ENCODE measurements at places on chromosomes 5 and 9.
A peak's percentile ranks its signal among the peaks of the same experiment; 100 is the strongest.

DNA sequence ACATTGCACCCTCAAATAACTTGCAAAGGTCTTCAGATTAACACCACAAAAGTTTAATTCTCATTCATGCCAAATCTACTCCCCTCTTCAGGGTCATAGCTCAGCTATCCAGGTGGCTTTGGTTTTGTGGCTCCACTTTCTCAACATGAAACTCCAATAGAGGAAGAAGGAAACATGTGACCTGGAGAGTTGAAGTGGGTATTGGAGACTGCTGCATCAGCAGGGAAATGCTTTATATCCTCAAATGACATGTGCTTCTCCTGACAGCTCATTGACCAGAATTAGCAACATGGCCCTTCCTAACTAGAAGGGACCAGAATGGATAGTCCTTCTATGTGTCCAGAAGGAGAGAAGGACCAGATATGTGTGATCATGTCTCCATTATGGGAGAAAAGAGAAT is 73.6 kb downstream of the TLR4 start:
- no peak for DNase-seq

DNA sequence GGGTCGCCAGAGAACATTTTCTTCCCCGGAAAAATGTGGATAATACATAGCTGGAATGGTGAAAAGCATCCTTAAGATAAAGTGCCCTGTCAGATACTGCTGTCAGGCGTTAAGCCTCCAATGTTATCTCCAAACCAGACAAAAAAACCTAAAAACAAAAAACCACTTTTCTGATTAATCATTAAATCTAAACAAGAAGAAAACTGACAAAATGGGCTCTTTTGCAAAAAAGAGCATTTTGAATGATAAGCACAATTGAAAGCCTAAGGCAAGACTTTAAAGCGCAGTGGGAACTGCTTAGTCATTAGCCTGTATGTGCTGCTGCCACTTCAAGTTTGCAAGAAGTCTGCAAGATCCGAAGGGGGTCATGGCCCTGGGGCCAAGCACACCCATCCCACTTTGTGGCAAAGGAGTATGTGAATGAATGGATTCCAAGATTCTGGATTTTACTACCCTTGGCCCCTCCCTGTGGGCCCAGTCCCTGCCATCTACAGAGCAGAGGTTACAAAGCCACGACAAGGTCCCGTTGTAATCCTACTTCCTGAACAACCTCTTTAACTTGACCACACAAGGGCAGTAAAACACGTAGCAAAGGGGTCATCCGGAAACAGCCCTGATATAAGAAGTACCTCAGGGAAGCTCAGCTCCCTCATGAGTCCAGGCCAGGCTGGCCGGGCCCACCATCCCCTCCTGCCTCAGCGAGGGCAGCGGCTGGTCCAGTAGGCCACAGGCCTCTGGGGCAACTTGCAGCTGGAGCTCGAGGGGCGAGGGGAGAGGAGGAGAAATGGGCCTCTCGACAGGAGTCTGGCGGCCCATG is 29.7 kb downstream of the SHB start:
- no peak for DNase-seq

GRCh38 chr9:137156567-137157375 is 13.1 kb downstream of the LRRC26 start:
- DNase-seq = peak; percentile 65

DNA sequence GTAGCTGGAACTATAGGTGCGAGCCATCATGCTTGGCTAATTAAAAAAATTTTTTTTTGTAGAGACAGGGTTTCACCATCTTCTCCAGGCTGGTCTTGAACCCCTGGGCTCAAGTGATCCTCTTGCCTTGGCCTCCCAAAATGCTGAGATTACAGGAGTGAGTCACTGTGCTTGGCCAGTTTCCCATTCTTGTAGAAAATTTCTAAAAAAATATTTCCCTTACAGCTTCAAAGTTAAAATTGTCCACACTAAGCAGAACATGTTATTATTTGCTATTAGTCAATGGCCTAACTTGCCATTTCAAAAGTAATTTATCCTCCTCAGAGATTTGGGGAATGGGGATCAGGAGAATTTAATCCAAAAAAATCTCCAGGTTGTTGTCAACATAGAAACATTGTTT is 40.1 kb downstream of the SLC38A9 start:
- DNase-seq = no peak

DNA sequence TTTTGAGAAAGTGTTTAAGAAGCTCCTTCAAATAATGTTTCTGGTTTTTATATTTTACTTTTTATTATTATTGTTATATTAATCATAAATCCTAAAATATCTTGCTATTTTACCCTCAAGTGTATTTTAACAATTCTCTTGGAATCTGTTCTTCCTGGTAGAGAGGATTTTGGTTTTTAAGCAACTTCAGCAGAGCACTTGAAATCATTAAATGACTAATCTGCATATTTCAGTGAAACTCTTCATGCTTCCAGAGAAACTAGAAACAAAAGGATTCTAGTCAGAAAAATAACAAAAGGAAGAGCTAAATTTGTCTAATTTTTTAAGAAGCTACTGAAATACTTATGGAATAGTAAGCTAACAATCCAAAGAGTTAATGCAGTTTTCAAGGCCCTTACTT is 1057.3 kb downstream of the TLE1 start:
- DNase-seq = no peak

DNA sequence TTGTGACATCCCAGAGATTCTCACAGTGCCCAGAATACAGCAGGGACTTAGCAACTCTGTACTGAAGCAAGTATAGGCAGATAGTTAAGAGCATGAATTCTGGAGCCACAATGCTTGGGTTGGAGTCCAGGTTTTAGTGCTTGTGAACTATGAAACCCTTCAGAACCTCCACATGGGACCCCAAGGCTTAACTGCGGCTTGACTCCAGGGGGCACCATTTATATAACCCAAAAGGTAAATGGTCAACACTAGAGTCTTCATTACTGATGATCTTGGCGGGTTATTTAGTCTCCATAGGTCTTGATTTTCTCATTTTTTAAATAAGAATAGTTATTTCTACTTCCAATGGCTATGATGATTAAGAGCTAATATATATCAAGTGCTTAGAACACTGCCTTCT is 390.3 kb downstream of the TAF11L14 start:
- DNase-seq = no peak

DNA sequence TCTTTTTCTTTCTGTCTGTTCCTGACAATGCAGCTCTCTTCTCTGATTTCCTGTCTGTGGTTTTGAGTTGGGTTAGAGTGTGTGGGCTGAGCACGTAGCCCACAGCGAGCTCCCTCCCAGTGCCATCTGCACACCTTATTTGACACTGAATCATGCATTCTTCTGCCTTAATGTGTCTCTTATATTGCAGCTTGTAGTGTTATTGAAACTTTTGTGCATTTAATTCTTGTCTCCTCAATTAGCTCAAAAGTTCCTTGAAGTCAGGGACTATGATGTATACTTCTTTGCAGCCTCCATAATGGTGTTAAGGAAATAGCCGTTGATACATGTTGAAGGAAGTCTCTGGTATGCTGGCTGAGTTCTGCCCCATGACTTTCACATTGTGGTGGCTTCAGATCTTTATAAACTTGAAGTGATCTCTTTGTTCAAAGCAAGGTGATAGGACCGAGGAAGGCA is 576.2 kb upstream of the CLINT1 start:
- DNase-seq = peak; percentile 46

DNA sequence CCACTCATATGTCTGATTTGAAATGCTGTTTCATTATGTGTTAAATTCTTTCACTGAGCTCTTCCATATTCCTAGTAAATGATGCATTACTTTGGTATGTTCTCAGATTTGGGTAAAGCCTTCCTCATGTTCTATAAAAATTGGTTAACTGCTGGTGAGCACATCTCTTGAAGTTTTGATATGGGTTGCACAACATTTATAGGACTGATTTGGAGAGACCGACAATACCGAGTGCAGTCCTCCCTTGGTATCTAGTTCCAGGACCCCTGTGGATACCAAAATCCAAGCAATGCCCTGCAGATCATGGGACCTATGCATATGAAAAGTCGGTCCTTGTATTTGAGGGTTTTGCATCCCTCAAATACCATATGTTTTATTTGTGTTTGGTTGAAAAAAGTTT is 37.8 kb downstream of the WDR36 start:
- no peak for DNase-seq

GRCh38 chr5:53243403-53243802 is 133.8 kb upstream of the MOCS2 start:
- no peak for DNase-seq

- DNase-seq = no peak
These were observed 424.0 kb downstream of the CDH18 start for GRCh38 chr5:19564036-19564435.

DNA sequence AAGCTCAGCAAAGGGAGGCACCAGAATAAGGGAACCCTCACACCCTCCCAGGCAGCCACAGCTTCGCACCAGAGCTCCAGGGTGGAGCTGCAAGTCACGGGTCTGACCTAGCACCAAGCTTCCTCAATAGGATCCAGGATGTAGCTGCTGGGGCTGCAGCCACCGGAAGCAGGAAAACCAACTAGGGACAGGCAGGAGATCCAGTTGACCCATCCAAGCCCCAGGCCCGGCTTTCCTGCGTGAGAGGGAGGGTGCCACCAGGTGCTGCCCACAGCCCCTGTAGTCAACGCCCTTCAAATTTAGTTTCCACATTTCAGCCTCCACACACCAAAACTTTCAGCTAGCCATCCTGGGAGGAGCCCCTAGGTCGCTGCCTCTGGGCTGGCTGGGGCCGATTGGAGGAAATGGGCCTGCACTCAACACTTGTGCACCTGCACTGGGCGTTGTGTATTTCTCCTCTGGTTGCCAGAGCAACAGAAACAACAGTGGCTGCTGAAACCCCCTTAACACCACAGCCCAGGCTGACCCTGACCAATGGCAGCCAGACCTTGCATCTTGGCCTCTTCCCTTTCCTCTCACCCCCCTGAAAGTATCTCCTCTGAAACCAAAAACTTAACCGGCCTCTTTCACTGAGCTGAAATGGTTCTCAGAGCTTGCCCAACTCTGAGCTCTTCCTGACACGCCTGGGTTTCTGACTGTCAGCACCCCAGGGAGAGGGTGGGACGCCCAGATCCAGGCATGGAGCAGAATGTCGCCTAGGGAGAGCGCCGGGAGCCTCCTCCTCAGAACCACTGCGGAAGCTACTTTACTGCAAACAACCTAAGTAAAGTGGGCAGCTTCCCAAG is 226.5 kb upstream of the MAP3K1 start:
- DNase-seq = peak; percentile 71

DNA sequence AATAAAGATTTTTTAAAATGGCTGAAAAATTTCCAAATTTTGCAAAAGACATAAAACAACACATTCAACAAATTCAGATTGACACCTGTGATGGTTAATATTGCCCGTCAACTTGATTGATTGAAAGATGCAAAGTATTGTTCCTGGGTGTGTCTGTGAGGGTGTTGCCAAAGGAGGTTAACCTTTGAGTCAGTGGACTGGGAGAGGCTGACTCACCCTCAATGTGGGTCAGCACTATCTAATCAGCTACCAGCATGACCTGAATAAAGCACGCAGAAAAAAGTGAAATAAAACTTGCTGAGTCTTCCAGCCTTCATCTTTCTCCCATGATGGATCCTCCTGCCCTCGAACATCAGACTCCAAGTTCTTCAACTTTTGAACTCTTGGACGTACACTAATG is 868.0 kb upstream of the CTNND2 start:
- no peak for DNase-seq

DNA sequence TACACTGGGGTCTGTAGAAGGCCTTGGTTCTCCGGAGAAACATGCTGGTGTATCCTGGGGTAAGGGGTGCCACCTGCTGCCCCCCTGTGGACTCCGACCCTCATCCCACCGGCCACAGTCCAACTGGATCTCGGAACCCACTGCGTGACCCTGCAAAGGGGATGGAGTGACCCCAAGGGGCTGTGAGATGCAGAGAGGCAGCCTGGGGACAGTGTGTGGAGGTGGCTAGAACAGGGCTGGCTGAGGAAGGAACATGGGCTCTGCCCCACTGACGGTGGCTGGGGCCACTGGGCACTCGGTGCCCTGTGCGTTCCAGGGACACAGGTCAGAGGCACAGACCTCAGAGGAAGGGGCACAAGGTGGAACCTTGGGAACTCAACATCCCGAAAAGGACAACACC is 2.3 kb downstream of the NACC2 start:
- no peak for DNase-seq

- DNase-seq = no peak
These were observed 112.8 kb upstream of the NR3C1 start for GRCh38 chr5:143516249-143516648.

- DNase-seq = no peak
These were observed 9.9 kb downstream of the SLC25A25 start for GRCh38 chr9:128077847-128078503.

- no peak for DNase-seq
These were observed 21.0 kb upstream of the FAM151B start for GRCh38 chr5:80466669-80467485.

DNA sequence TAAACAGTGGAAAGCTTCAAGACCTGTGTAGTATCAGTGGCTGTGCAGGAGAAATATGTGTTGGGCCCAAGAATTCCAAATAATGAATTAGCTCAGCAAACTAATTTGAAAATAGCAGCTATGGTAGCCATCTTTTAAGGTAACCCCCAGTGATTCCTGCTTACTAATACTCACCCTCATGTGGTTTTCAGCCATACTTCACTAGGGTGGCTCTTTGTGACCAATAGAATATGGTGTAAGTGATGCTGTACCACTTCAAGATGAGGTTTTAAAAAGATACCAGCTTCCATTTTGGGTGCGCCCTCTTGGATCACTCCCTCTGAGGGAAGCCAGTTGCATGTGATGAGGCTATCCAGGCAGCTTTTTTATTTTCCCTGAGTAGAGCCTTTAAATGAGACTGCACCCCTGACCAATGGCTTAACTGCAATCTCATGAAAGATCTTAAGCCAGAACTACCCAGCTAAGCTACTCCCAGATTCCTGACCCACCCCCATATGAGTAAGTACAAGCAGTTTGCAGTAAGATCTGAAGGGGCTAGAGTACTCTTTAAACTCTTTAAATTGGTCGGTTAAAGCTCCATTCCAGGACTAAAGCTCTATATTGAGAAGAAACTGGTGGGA is 58.3 kb downstream of the UHRF2 start:
- DNase-seq = no peak

DNA sequence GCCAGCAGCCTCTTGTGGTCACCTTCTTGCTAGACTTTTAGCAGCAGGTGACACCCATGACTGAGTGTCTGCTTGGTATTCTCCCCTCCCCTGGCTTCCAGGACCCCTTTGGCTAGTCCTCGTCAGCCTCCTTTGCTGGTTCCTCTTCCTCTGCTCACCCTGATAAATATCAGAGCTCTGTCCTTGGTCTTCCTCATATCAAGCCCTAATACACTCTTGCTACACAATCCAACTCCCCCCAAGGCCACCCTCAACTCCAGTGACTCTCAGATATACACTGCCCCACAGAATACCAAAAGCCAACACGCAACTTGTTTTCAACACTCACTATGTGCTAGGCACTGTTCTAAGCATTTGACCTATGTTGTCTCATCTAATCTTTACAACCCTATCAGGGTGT is 30.3 kb upstream of the LCP2 start:
- DNase-seq = no peak

Data from stimulated activated naive CD8-positive, alpha-beta T cell treated with anti-CD3 and anti-CD28 coated beads, Interleukin-15, amount 100 ng/mL, for 72 hours (primary cell).